ENCODE measurements at places on chromosomes 3 and 15.

DNA sequence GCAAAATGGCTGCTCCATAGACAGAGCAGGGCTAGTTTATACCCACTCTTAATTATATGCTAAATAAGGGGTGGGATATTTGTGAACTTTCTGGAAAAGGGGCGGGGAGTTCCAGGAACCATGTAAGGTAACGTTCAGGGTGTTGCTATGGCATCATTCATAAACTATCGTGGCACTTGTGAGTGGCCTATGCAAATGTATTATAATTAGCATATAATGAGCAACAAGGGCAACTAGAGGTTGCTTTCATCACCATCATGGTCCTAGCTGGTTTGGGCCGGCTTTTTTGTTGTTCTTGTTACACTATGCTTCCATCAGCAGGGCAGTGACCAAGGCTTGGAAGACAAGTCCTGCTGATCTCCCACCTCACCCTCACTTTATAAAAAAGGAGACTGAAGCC is 43.2 kb upstream of the FGD5 start:
- DNase-seq: no peak

GRCh38 chr3:177547711-177548350 is 350.5 kb upstream of the TBL1XR1 start:
- DNase-seq: no peak

- DNase-seq: no peak
These were observed 23.9 kb downstream of the SLC30A4 start for GRCh38 chr15:45498701-45499100.

DNA sequence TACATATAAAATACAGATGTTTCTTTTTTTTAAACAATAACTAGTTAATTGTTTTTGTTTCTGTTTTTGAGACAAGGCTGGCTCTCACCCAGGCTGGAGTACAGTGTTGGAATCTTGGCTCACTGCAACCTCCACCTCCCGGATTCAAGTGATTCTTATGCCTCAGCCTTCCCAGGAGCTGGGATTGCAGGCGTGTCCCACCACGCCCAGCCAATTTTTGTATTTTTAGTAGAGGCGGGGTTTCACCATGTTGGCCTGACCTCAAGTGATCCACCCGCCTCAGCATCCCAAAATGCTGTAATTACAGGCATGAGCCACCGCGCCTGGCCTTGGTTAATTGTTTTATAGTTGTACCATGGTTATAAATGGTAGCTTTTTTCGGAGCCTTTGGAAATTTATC is 72.3 kb downstream of the PIAS1 start:
- no peak for DNase-seq

GRCh38 chr3:128194843-128195242 is 41.6 kb downstream of the EEFSEC start:
- no peak for DNase-seq

DNA sequence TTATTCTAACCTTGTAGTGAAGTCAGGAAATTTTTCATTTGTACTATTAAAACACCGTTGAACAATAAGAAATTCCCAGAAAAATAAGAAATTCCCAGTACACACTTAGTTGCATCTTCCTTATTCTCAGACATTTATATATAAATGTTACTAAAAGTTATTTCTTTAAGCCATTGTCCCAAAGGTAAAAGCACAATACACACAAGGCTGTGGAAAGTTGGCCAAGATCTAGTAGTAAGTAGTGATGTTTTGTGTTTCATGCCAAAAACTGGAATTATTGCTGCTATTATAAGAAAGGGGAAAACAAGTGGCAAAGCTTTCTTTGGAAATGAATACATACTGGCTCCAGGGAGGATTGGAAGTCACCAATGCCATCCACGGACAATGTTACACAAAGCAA is 802.5 kb upstream of the DPPA4 start:
- no peak for DNase-seq

- no peak for DNase-seq
These were observed 25.5 kb downstream of the RLBP1 start for GRCh38 chr15:89195836-89196235.

DNA sequence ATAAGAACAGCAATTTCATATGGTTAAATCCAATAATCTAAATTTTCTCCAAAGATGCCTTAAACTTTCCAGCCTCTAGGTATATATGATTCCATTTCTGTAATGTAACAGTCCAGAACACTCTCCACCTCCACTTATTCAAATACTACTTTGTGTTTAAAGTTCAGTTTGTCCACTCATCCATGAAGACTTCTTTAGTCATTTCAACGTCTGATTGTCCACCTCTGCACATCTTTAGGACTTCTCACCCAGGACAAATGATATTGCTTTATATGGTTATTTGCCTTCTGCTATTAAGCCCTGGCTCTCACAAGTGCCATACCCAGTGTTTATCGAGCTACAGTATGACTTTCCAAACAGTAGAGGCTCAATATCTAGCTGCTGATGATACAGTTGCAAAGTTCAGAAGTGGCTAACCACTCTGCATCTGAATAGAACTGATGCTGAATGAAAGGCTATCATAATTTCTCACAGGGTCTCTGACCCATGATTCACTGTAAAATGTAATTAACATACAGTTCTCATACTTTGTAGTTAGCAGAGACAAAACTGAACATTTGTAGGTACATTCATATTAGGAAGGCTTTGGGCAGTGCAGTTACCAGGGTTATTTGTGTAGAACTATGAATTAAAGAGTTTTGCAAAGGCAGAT is 93.7 kb upstream of the MBNL1 start:
- DNase-seq: no peak

DNA sequence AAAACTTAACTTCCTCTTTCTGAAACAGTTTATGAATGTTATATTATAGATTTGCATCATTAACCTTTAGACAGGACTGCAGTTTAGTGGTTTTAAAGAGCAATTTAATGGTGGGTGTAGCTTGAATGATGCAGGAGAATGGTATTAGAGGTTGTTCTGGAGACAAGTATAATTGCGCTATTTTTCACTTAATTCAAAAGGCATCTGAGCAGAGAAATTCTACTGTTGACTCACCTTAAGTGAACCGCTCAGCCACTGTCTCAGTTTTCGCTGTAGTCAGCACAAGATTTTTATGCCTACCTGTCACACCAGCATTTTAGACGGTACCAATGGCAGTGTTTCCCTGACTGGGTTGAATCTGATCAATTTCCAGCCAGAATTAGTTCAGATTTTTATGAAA is 348.8 kb upstream of the DCBLD2 start:
- no peak for DNase-seq

- no peak for DNase-seq
These were observed 32.1 kb downstream of the KIF9 start for GRCh38 chr3:47250309-47251060.

- no peak for DNase-seq
These were observed 61.8 kb upstream of the UTS2B start for GRCh38 chr3:191391861-191392808.

- peak; percentile 57 for DNase-seq
These were observed 157.6 kb downstream of the UACA start for GRCh38 chr15:70605606-70606410.

DNA sequence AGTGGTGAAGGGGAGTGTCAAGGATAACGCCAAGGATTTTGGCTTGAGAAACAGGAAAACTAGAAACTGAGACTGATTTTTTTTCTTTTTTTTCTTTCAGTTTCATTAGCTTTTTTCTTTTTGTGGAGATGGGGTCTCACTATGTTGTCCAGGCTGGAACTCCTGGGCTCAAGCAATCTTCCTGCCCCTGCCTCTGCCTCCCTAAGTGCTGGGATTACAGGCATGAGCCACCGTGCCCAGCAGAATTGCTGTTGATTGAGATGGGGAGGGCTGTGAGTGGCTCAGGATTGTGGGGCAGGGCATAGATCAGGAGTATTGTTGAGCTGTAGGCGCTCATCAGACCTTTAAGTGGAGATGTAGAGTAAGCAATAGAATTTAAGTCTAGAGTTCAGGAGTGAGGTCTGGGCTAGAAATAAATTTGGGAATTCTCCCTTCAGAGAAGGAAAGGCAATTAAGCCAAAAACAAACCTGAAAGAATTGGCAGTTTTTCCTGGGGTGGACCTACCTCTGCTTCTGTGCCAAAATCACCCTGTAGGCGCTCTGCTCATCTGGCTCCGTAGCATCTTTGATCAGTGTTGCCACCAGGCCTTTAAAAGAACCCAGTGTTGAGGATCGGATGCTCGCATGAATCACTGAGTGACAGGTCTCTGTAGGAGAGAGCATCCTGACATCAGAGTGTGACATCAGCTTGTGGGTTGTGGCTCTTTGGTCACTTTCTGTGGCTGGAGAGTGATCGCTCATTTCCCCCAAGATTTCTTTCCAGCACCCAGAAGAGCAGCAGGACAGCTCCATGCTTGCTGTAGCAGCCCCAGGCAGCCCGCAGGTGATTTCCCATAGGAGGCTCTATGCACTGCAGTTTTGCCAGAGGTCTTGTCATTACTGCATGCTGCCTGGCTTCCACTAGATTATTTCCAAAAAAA is 15.8 kb downstream of the ABHD17C start:
- DNase-seq: no peak

- peak; percentile 14 for DNase-seq
These were observed 471.9 kb upstream of the FRG2C start for GRCh38 chr3:75192146-75192616.

- DNase-seq: no peak
These were observed 25.0 kb downstream of the SLC7A14 start for GRCh38 chr3:170560717-170561382.

GRCh38 chr15:64842986-64843561 is 1.4 kb downstream of the PLEKHO2 start:
- no peak for DNase-seq

GRCh38 chr3:94978084-94978483 is 915.2 kb downstream of the NSUN3 start:
- no peak for DNase-seq

DNA sequence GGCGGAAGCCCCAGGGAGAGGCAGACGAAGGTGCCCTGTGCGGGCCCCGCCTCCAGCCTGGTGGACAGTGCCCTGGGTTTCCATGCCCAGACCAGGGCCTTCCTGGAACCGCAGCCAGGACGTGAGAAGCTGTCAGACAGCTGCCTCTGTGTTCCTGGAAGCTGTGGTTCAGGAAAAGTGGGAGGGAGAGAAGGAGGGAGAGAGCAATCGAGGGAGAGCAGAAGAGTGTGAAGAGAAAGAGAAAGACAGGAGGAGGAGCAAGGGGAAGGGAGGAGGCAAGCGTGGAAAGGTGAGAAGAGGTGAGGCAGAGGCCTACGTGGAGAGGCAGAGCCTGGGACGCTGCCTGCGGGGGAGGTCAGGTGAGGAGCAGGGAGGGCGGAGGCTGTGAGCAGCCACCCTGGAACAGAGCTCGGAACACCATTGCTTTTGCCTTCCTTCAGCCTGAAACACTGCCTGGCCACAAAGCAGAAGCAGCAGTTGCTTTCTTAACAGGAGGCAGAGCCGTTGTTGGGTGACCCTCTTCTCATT is 18.6 kb downstream of the ZDHHC19 start:
- DNase-seq: no peak

DNA sequence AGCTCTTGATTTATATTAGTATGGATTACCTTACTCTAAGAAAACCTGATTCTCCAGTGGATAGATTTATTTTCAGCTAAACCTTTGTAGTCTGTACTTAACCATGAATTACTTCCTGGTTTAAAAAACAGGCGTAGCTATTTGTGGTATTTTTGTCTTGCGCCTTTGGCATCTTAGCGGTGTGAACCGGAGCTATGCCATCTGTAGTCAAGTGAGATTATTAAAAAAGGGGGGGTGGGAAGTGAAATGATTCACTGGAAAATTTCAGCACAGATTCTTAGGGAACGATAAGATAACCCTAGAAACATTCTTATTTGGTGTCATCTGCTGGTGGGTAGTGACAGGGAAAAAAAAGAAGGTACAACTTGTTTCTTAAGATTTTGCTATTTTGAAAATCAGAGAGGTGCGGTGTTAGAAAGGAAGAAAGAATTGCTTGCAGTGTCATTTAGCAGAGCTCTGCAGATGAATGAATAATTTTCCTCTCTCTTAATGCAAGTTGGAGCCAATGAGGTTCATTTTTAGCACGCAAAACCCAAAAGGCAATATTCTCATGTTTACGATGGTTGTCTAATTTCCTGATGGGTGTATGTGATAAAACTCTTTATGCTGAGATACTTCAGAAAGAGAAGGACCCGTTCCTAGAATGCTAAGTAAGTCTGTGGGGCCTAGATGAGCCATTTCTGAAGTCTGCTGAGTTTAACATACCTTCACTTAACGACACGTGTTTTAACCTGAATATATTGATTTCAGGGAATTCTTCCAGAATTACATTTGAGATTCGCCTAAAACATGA is 44.0 kb downstream of the PSMD6 start:
- no peak for DNase-seq

DNA sequence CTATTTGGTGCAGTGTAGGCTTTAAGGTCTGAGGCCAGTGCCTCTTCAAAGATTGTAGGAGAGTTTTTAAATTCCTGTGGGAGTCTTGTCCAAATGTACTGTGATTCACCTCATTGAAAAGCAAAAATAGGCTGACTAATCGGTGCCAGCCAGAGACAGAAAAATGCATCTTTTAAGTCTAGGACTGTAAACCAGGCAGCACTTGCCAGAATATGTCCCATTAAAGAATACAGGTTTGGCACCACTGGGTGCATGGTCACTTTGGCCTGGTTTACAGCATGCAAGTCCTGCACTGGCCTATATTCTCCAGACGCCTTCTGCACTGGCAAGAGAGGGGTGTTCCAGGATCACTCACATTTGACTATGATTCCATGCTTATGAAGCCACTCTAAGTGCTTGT is 20.3 kb upstream of the NOX5 start:
- no peak for DNase-seq

DNA sequence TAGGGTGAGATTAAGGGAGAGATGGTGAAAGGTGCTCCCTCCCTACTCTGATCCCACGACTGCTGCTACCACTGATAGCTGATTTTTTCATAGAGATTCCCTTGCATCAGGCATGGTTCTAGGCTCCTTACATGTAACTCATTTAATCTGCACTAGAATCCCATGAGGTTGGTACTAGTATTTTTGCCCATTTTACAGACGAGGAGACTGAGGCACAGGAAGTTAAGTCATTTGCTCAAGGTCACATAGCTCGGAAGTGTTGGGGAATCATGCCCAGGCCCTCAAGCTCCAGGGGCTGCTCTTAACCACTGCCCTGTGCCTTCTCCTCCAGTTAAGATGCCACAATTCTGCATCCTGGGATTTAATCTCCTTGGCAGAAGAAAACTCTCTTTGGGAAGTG is 11.2 kb downstream of the ATP2B2 start:
- no peak for DNase-seq

DNA sequence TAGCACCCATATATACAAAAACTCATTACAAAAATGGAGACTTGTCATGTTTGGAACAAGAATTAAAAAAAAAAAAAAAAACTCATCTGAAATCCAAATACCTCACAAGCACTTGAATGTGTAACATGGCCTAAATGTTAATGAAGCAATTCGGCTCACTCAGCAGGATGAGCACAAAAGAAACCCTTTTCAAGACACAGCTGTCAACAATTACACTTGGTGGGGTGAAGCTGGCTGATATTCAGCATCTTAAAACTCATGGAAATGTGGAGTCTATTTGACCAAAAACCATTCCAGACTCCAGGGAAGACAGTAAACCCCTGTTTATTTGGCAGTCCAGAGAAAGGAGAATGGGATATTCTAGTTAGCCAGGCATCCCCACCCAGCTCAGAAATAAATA is 205.4 kb upstream of the TSC22D2 start:
- no peak for DNase-seq

DNA sequence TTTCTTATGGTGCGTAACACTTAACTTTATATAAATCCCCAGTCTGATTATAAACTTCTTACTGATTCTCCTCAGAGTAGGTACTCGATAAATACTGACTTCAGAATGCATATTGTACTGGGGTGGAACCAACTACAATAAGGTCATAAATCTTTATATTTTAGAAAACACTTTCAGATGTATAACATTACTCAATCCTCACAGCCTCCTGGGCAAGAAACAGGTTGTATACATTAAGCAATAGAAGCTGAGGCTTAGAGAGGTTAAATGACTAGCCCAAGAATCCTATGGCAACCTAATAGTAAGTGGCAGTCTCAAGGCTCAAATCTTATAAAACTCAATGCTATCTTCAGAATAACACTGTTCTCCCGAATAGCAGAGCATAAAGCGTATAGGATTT is 9.1 kb downstream of the VPS13C start:
- no peak for DNase-seq

Measured in left renal pelvis (tissue), 4 donors.